ENCODE measurements at places on chromosomes 1 and 21.
A peak's percentile ranks its signal among the peaks of the same experiment; 100 is the strongest.

DNA sequence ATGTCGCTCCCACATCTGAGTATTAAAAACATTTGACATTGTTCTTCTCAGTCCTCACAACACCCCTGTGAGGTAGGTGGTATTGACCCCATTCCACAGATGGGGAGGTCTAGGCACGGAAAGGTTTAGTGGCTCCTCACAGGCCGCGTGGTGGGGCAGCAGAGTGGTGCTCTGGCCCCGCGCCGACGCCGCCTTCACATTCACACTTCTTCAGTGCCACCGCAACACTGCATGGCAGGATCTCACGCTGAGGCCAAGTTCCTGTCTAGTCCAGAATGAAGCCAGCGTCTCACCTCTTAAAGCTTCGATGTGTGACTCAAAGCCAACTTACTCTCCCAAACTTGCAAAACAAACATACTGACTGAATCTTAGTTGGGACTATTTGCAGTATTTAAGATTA lies 12.1 kb downstream of the ICMT start:
- H3K4me1 ChIP-seq: no peaks in the 10 kb centered on the region
- no peak overlapping the region for H3K4me3 ChIP-seq
- DNase-seq: no peak
- H3K36me3 ChIP-seq: peaks cover 47% of the 10 kb centered on the region
- no peak overlapping the region for H3K27ac ChIP-seq

- no peaks in the 10 kb centered on the region for H3K27me3 ChIP-seq
- no peak for DNase-seq
Observed at GRCh38 chr1:25576459-25577133, 33.2 kb downstream of the LDLRAP1 start.

GRCh38 chr1:201553496-201554189 lies 14.7 kb downstream of the NAV1 start:
- H3K4me1 ChIP-seq: no peaks in the 10 kb centered on the region
- no peak for DNase-seq
- no peak overlapping the region for H3K4me3 ChIP-seq
- H3K27me3 ChIP-seq: no peaks in the 10 kb centered on the region
- H3K36me3 ChIP-seq: no peaks in the 10 kb centered on the region

GRCh38 chr21:43574741-43575472 lies 84.4 kb downstream of the HSF2BP start:
- H3K4me1 ChIP-seq: no peaks in the 10 kb centered on the region
- no peaks in the 10 kb centered on the region for H3K27me3 ChIP-seq
- no peak overlapping the region for H3K27ac ChIP-seq
- no peak for DNase-seq

GRCh38 chr1:168320800-168321450 lies 40.2 kb downstream of the TBX19 start:
- H3K27ac ChIP-seq: no peak overlapping the region
- H3K4me3 ChIP-seq: no peak overlapping the region
- DNase-seq: no peak
- no peaks in the 10 kb centered on the region for H3K36me3 ChIP-seq
- H3K4me1 ChIP-seq: no peaks in the 10 kb centered on the region

- H3K4me3 ChIP-seq: peak within 1 kb of the TSS; percentile 26
- peak; percentile 1 for DNase-seq
- peaks cover 18% of the 10 kb centered on the region for H3K27me3 ChIP-seq
Observed at GRCh38 chr1:94237291-94238226, at the start of gene ARHGAP29. ARHGAP29 (minus strand) TSS chr1:94237584; CDS start chr1:94231611, 5,973 bp downstream.

DNA sequence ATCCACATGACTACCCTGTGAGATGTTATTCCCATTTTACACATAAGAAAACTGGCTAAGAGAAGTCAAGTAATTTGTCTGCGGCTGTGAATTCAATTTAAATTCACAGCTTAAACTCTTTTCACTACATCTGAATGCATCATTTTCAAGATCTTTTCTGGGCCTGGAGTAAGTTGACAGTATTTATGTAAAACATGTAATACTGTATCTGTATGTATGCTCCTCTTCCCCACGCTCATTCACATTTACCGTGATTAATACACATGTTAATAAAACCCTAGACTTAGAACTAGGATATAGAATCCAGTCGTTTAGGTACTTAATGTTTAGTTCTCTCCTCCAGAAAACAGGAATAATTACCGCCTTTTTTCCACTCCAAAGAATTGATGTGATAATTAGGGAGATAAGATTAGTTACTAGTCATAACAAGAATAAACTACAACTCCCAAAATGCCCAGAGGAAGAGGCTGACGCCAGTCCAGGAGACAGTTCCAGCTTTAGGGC lies 442 bp upstream of the PPP1R12B start:
- no peaks in the 10 kb centered on the region for H3K36me3 ChIP-seq
- no peak for DNase-seq
- no peaks in the 10 kb centered on the region for H3K27me3 ChIP-seq
- H3K4me1 ChIP-seq: peaks cover 6% of the 10 kb centered on the region
- peak overlapping the region; percentile 33 for H3K27ac ChIP-seq
- peak overlapping the region; percentile 94 for H3K4me3 ChIP-seq

GRCh38 chr1:54805981-54806381 lies 4.9 kb upstream of the TTC22 start:
- H3K4me3 ChIP-seq: no peak overlapping the region
- no peaks in the 10 kb centered on the region for H3K36me3 ChIP-seq
- H3K27ac ChIP-seq: no peak overlapping the region

GRCh38 chr1:205191622-205192021 lies 19.9 kb downstream of the DSTYK start:
- no peak overlapping the region for H3K27ac ChIP-seq
- H3K4me3 ChIP-seq: no peak overlapping the region
- H3K36me3 ChIP-seq: peaks cover 5% of the 10 kb centered on the region
- no peak for DNase-seq
- no peaks in the 10 kb centered on the region for H3K27me3 ChIP-seq

DNA sequence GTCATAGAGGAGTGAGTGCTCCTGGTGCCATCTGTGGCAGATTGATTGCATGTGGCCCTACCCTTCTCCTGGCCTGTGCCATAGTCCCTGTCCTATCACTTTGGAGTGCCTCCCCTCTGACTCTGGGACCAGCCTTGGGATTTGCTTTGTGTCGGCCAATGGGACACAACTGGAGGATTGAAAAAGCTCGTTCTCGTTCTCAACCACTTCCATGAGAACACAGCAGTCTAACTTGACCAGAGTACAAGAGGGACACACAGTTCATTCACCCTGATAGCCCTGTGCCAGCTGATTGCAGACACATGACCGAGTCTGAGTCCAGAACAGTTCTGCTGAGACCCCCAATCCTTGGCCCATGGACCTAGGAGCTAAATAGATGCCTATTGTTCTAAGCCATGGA lies 47.8 kb downstream of the C1orf198 start:
- no peaks in the 10 kb centered on the region for H3K27me3 ChIP-seq
- no peaks in the 10 kb centered on the region for H3K36me3 ChIP-seq
- no peak overlapping the region for H3K4me3 ChIP-seq
- no peak for DNase-seq

GRCh38 chr1:147168626-147169058 lies 3.6 kb downstream of the PRKAB2 start:
- H3K36me3 ChIP-seq: peaks cover 5% of the 10 kb centered on the region
- no peaks in the 10 kb centered on the region for H3K27me3 ChIP-seq
- DNase-seq: no peak
- peaks cover 9% of the 10 kb centered on the region for H3K4me1 ChIP-seq
- no peak overlapping the region for H3K27ac ChIP-seq

DNA sequence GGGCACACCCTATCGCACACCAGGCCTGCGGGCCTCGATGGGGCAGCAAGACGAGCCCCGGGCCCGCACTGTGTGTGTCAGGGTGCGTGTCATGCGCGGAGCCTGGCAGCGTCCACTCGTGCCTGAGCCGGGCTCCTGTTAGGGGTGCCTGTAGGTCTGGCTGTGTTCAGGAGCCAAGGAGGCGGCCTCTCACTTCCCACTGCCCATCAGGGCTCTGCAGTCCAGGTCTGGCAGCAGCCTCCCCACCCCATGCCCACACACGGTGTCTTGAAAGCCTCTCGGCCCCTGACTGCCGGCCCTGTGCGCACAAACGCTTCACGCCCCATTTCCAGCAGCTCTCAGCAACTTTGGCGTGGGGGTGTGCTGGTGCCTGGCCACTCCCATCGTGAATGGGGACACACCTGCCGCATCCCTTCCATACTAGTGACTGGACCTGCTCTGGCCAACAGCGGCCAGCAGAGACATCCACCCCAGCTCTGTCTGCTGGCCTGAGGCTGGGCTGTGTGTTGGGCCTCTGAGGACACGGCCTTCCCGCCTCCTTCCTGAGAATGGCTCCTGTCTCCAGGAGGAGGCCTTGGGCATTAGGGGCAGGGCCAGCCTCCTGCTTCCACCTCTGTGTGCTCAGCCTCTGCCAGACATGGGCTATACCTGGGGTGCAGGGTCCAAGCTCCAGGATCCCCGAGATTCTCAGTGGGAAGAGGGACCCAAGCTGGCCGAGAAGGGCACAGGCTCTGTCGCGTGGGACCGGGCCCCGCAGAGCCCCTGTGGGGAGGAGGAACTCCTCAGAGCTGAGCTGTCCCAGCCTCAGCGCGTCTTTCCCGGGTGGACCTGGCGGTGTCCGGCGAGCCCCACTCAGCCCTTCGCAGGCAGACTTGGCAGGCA lies 41.8 kb upstream of the ACTRT2 start:
- H3K4me1 ChIP-seq: no peaks in the 10 kb centered on the region
- H3K36me3 ChIP-seq: no peaks in the 10 kb centered on the region
- H3K27ac ChIP-seq: no peak overlapping the region
- DNase-seq: no peak
- H3K4me3 ChIP-seq: no peak overlapping the region

GRCh38 chr1:231938211-231938610 lies 311.6 kb downstream of the DISC1 start:
- no peaks in the 10 kb centered on the region for H3K4me1 ChIP-seq
- H3K27ac ChIP-seq: no peak overlapping the region
- H3K27me3 ChIP-seq: no peaks in the 10 kb centered on the region
- H3K36me3 ChIP-seq: no peaks in the 10 kb centered on the region
- no peak overlapping the region for H3K4me3 ChIP-seq

DNA sequence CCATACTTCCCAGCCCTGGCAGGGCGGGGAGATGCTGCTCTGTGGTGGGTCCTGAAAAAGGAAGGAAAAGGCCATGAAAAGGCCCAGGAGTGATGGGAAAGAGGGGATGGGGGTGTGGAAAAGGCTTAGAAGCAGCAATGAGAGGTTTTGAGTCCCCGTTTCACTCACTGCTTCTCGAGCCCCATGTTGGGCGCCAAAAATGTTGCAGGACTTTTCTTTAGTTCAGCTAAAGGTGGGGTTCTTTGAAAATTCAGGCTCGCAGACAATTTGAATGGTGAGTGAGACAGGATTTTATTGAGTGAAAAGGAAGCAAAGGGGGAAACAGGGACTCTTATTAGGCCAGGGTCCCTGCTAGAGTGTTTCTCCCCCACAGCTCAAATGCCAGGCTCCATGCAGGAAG lies 93.1 kb downstream of the MRPS6 start:
- DNase-seq: no peak
- no peaks in the 10 kb centered on the region for H3K27me3 ChIP-seq
- H3K4me1 ChIP-seq: no peaks in the 10 kb centered on the region

- no peak for DNase-seq
- H3K36me3 ChIP-seq: no peaks in the 10 kb centered on the region
- no peak overlapping the region for H3K4me3 ChIP-seq
- H3K27me3 ChIP-seq: no peaks in the 10 kb centered on the region
Observed at GRCh38 chr1:228691926-228692325, 43.4 kb upstream of the RHOU start.

DNA sequence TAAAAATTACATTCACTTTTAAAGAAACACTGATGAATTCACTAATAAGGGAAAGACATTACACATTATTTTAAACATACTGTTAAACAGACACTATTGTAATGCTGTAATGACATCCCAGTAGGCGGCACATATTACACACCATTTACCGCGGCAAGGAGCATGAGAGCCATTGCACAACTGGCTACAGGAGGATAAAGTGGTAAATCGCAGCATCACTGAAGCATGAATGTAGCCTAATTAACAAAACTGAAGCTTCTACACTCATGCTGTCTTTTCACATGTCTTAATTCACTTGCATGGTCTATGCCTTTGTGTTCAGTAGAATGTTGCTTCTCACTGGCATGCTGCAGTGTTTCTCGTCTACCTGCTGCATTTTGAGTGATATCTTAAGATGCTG lies 1046.0 kb downstream of the MRPL39 start:
- H3K27ac ChIP-seq: no peak overlapping the region
- H3K4me1 ChIP-seq: no peaks in the 10 kb centered on the region
- no peaks in the 10 kb centered on the region for H3K27me3 ChIP-seq
- DNase-seq: no peak

- H3K4me1 ChIP-seq: no peaks in the 10 kb centered on the region
- no peaks in the 10 kb centered on the region for H3K36me3 ChIP-seq
- no peak overlapping the region for H3K4me3 ChIP-seq
- H3K27me3 ChIP-seq: no peaks in the 10 kb centered on the region
- DNase-seq: no peak
Observed at GRCh38 chr1:41464885-41465284, 19.6 kb downstream of the EDN2 start.

DNA sequence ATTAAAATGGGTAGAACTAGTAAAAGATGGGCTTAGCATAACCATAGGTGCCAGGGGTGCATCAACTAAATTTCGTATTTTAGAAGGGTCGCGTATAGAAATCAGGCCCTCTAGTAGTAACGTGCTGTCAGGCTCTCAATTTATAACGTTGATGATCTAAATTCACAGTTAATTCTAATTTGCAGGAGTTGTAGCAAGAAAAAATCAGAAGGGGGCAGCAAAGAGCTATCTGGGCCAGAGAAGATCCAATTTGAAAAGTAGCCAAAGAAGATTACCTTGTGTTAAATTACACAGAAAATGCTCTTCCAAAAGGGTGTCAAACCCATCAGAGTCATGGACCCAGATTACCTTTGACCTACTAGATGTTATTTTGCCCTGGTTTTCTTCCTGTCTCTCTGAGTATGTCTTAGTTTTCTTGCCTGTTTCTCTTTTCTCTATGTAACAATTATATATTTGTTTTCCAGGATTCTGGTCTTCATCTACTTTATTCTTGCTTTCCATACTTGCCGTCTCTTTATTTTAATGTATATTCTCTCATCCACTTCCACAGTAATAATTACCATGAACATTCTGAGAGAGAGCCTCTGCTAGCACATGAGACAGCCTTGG lies 1030.9 kb downstream of the AMY1C start:
- DNase-seq: no peak
- no peak overlapping the region for H3K4me3 ChIP-seq
- H3K36me3 ChIP-seq: no peaks in the 10 kb centered on the region

DNA sequence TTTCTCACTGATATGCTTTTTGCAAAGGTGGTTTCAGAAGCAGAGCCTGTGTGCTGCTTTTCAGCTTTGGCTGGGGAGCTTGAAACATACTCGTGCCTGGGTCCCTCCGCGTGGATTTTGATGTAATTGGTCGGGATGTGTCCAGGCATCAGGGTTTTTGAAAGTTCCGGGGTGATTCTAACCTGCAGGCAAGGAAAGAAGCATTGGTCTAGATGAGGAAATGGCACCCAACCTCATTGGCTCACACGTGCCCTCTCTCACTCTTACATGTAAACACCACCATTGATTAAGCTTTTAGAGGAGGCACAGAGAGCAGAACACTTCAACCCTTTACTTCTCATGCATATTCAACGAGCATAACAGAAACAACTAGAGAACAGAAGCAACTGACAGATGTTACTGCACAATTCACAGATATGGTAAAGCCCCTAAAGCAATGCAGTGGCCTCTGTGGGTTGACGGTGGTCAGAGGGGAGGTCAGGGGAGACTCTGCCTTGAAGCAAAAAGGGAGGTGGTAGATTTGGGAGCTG lies 112.1 kb downstream of the TLR5 start:
- H3K27ac ChIP-seq: no peak overlapping the region
- no peaks in the 10 kb centered on the region for H3K36me3 ChIP-seq
- H3K4me1 ChIP-seq: no peaks in the 10 kb centered on the region
- no peak for DNase-seq

Measured in effector memory CD4-positive, alpha-beta T cell (primary cell).